NAMALWA (cell line): ENCODE measurements at places on chromosomes 6 and 20.

DNA sequence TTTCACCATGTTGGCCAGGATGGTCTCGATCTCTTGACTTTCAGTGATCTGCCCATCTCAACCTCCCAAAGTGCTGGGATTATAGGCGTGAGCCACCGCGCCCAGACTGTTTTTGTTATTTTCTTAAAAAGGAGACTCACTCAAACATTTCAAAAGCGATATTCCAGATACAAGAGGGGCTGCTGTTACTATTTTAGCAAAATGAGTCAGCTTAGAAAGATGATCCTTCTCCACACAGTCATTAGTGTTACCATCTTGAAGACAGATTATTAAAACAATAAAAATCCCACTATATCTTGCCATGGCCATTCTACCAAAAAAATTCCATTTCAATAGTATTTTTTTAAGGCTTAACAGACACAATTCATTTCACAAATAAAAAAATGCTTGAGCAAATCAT lies 102.8 kb downstream of the PREP start:
- no peak for DNase-seq

DNA sequence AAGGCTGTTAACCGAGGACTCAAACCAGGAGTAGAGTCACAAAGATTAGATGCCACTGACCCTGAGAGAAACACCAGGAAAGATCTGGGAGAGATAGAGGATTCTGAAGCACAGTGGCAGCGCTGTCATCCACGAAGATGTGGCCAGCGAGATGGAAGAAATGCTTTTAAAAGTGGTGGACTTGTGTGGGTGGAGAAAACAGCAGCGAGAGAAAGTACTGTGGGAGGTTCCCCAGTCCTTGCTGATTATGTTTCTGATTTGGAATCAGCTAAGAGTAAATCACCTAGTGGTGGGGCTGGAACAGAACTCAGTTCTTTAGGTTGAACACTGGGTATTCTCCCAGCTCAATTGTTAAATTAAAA lies 435 bp upstream of the ZNF322 start:
- peak; percentile 71 for DNase-seq

- DNase-seq: no peak
Observed at GRCh38 chr20:36624068-36624943, 18.7 kb downstream of the RAB5IF start.

GRCh38 chr6:31943742-31944141 lies 2.2 kb upstream of the CFB start:
- DNase-seq: no peak

DNA sequence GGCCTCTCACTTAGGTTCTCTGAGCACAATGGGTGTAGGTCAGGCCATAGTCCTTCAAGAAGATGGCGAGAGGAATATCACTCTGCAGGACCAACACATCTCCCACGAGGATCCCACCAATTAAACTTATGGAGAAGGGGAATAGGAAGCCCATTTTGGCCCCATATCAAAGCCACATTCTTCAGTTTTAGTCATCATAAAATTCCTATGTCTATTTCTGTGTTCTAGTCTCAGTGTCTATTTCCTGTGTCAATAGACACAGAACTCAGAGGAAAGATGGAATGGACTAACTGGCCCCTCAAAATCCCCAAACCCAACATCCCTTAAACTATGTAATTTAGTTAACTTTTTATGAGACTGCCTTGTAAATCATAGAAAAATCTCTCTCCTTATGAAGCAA lies 216.8 kb downstream of the HACE1 start:
- DNase-seq: no peak

DNA sequence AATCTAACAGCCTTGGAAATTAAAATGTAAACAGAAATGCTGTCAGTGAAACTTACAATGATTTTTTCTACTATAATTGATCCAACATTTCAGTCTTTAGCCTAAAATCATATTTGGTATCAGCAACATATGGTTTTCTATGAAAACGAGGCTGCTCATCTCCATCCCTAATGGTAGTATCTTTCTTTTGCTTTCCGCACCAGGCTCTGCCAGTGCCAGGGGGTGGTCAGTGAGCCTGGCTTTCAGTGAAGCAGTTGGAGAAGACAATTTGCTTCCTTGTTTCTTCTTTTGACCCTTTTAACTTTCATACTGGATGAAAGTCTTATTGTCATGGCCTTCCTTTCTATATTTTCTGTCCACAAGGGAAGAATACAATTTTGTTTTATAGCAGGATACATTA lies 258.4 kb downstream of the ARID1B start:
- DNase-seq: no peak

DNA sequence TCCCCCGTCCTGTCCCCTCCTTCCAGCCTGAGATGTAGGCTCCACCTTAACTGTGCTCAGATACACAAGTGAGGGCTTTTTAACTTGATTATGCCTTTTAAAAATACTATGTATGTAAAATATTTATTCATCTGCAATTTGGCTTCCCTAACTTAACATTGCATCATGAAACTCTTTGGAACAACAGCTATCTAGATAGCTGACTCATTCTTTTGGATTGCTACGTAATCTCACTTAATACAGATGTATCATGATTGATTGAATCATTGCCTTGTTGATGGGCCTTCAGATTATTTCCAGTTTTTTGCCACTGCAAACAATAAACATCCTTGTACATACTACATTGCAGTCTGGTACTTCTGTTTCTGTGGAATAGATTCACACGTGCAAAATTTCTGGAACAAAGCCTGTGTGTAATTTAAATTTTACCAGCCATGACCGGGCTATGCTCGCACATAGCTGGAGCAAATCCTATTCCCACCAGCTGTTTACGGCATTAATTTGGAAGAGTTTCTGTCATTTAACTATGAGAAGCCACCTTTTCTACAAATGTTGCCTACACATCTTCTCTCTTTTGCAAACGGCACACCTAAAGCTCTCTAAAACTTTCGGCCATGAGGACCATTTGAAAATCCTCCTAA lies 6.5 kb downstream of the PRND start:
- no peak for DNase-seq

GRCh38 chr6:18279422-18279821 lies 15.1 kb upstream of the DEK start:
- no peak for DNase-seq

DNA sequence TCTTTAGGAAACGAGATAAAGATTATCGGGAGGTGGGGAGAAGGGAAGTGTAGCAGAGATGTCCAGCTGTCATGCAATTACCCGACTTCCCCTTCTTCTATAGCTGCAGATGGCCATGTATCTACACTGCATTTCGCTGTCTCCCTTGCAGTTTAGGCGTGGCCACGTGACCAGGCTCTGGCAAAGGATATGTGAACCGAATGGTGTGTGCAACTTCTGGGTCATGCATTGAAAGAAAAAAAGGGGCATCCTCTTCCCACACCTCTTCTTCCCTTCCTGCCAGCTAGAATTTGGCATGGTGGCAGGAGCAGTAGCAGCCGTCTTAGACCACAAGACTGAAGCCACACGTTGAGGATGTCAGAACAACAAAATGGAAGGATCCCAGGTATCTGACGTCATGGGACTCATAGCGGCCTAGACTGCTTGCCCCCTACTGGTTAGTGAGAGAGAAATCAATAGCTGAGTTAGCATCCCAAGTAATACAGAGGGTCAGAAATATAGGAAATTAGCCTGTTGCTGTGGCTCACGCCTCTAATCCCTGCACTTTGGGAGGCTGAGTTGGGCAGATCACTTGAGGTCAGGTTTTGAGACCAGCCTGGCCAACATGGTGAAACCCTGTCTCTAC lies 32.8 kb downstream of the TCF15 start:
- no peak for DNase-seq

GRCh38 chr6:161143663-161144430 lies 130.0 kb downstream of the AGPAT4 start:
- no peak for DNase-seq

GRCh38 chr20:12180107-12180661 lies 262.5 kb downstream of the BTBD3 start:
- no peak for DNase-seq

GRCh38 chr6:5302220-5302946 lies 41.1 kb downstream of the FARS2 start:
- no peak for DNase-seq

DNA sequence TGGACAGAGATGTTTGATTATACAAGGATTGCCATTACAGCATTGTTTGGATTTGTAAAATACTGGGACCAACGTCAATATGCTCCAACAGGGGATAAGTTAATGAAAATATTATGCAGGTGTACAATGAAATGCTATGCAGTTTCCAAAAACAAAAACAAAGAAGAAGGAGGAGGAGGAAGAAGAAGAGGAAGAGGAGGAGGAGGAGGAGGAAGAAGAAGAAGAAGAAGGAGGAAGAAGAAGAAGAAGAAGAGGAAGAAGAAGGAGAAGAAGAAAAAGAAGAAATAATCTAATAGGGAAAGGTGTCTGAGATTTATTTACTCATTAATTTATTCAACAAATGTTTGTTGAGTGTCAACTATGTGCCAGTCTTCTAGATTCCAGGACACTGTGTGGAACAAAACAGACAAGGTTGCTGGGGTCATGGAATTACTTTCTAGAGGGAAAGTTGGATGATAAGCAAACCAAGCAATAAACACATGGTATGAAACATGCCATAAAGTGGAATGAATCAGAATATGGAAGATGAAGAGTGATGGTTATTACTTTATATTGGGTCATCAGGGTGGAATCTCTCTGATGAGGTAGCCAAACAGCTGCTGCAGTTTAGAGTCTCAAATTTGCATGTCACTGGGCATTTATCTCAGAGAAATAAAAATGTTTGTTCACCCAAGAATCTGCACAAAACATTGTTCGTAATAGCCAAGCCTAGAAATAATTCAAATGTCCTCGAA lies 6.3 kb upstream of the TRIM27 start:
- no peak for DNase-seq

- no peak for DNase-seq
Observed at GRCh38 chr6:113182370-113183141, 674.6 kb upstream of the MARCKS start.

GRCh38 chr6:125858427-125859320 lies 67.9 kb downstream of the NCOA7 start:
- peak; percentile 62 for DNase-seq

DNA sequence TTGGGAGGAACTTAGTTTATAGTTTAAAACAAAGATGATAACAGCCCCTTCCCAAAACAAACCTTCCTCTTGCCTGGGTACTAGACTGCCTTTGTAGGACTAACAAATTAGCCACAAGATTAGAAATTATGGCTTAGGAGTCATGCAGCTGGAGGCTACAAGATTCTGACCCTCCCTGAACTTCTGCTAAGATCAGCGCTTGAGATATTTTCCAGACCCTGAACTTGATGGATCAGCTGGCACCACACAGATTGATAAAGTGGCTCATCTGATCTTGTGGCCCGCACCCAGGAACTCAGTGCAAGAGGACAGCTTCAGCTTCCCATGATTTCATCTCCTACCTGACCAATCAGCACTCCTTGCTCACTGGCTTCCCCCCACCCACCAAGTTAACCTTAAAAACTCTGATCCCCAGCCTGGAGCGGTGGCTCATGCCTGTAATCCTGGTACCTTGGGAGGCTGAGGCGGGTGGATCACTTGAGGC lies 5.9 kb upstream of the SERINC3 start:
- no peak for DNase-seq

DNA sequence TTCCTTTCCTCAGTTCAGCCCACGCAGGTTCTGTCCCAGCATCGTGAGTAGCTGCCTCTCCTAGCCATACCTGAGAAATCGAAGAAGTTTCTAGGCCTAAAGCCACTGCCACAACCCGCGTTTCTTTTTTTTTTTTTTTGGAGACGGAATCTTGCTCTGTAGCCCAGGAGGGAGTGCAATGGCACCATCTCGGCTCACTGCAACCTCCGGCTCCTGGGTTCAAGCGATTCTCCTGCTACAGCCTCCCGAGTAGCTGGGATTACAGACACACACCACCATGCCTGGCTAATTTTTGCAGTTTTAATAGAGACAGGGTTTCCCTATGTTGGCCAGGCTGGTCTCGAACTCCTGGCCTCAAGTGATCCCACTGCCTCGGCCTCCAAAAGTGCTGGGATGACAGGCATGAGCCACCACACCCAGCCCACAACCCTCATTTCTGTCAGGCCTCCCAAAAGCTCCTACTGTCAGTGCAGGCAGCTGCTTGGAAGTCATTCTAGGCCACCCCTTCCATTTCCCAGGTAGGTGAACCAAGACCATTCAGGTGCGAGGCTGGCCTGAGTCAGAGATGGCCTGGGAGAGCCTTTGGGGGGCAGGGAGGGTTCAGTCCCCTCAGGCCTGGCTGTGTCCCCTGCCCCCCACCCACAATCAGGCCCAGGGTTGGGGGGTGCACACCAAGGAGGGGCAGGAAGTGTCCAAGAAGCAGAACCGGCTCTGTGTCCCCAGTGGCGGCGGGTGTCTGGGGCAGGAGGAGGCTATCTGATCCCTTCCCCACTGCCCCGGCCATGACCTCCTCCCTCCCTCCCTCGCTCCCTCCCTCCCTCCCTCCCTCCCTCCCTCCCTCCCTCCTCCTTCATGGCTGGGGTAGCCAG lies 47.2 kb downstream of the NOL4L start:
- no peak for DNase-seq

- DNase-seq: no peak
Observed at GRCh38 chr20:59813126-59813947, 120.1 kb downstream of the SYCP2 start.

DNA sequence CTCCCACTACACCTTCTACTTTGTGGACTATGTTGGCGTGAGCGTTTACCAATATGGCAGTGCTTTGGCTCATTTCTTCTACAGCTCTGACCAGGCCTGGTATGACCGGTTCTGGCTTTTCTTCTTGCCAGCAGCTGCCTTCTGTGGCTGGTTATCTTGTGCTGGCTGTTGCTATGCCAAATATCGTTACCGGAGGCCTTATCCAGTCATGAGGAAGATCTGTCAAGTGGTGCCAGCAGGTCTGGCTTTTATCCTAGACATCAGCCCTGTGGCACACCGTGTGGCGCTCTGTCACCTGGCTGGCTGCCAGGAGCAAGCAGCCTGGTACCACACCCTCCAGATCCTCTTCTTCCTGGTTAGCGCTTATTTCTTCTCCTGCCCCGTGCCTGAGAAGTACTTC lies 16.5 kb upstream of the EFHC1 start:
- DNase-seq: no peak

DNA sequence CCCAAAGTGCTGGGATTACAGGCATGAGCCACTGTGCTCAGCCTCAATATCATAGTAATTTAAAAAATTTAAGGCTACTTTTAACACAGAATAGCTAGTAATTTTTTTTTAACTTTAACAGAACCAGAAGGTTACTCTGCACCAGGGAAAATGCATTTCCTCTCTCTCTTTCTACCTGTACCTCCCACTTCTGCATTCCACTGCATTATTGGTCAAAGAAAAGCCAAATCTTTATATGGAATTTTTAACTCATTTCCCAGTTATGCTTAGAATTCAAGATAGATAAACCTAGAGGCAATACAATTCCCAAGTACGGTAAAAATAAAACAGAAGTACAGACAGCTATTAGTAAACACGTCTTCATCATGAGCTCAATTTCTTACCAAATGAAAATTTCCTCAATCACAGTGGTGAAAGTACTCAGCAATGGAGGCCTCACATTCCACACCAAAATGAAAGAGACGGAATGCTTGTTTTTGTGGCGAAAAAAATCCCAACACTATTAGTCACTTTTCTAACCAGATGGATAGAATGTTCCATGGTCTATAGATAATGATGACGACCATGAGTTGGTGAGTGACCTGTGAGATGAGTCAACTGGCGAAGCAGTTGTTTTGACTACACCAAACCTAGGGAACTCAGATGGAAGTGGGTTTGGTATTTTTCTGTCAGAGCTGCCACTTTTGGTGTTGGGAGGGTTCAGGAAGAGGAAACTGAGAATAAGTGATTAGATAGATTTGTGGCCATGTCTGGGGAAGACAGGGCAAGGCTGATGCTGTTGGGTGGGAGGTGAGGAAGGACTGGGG lies 104.7 kb upstream of the SGK1 start:
- DNase-seq: no peak

GRCh38 chr20:40493549-40493948 lies 195.5 kb downstream of the MAFB start:
- DNase-seq: no peak

GRCh38 chr20:49937027-49937929 lies 1.1 kb downstream of the RNF114 start:
- DNase-seq: peak; percentile 49
